ENCODE measurements at places on chromosomes 6 and 20.
A peak's percentile ranks its signal among the peaks of the same experiment; 100 is the strongest.

DNA sequence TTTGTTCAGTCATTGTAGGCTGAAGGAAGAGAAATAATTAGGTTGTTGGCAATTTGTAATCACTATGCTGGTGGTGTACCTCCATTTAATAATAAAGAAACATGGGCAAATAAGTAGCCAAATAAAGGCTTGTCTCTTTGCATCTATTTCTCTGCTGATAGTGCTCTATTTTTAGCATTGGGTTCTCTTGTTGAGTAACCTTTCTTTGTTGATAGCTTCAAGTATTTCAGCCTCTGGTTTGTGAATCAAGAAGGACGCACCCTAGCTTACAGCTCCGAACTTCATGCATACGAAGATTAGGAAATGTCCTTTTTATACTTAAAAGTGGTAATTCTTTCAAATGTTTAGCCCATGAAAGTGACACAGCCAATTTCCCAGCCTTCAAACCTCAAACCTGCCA, 2.6 kb downstream of the PPP1R14C start:
- no peak for DNase-seq

DNA sequence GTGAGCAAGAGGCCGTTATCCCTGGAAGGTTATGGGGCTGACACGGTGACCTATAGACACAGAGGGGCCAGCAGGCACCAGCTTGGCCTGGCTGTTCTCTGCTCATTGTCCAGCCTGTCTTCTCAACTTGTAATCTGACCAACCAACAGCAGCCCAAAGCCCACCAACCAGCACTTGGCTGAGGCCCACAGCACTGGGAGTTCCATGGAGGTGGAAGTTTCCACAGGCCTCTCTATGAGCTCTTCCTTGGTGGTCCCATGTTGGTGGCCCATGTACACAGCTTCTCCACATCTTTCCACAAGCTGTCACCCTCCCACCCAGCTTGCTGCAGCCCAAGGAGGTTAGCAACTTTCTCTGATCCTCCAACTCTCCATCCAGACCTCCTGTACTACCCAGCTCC, 56.2 kb upstream of the KLHL31 start:
- no peak for DNase-seq

- DNase-seq = peak; percentile 77
These were observed 314.8 kb downstream of the SOX4 start for GRCh38 chr6:21908161-21908848.

GRCh38 chr6:100464162-100464851, 414 bp downstream of the SIM1 start:
- peak; percentile 44 for DNase-seq

DNA sequence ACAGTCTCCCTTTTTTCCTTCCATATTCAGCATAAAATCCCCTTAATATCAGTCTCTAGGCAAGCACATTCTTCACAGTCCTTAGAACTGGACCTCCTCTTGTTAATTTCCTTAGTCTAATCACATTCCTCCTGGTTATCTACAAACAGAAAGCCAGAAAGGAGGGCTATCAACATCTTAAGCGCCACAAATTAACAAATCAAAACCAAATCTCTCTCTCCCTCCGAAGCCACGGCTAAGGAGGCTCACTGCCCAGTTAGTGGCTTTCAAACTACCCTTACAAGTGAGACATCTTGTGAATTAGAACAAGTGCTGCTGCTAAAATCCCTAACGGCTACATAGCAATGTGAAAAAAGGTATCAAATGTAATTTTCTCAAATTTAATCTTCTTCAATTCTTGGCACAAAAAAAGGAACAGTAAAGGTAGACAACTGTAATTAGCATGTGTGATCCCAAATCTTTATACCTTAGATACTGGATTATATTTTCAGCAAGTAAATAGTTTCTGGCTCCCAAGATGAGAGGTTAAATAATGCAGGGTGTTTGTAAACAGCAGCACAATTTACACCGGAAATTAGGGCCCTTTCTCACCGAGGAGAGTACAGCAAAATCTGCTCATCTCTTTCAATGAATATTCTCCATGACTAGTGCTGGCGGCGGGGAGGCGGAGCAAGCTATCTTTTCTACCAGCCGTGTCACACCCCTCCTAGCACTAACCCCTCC, 1.4 kb upstream of the TRIM39 start:
- DNase-seq = peak; percentile 95

DNA sequence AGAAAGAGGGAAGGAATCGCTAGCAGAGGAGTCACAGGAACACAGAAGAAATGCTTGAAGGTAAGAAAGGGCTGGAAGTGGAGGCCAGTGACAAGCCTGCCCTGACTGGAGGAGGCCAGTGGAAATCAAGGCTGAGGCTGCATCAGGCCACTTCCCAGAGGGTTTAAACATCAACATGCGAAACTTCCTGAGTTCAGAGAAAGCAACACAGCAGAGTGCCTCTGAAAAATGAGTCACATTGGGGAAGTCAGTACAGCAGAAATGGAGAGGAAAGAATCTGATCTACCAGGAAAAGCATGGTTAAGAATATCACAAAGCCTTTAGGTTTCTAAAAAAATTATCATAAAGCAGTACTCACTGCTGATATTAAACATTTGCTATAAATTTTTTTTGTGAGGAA, 23.3 kb downstream of the NAPB start:
- DNase-seq = no peak

All from GM23338 (cell line).